ENCODE measurements at places on chromosomes 1 and 21. TPM values are rescaled to one million over a fixed set of nuclear protein-coding genes. Genes with fewer than 3 reads are reported as not detected.

DNA sequence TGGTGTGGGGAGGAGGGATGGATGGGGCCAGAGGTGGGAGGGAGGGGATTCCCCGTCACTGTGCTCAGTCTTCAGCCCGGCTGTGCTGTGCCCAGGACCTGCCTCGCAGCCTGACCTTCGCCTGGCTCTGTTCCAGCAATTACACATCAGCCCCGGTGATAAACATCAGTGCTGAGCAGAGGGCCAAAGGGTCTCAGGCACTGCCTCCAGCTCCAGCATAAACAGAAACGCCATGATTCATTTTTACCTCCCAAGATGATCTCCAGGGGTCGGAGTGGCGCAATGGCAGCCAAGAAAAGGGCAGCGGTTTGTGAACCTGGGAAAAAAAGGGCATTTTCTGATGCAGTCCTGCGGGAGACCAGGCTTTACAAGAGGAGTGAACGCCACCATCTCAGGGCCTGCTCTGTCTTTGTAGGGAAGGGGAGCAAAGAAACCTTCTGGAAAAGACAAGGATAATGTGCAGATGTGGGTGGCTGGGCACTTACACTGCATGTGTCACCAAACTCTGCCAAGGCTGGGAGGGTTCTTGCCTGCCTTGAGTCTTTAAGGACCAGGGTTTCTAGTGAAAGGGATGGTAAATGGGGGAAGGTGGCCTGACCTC lies 28.1 kb downstream of the SHISA4 start:
- DNase-seq: no peak
- no peaks in the 10 kb centered on the region for H3K27me3 ChIP-seq
- no peak overlapping the region for H3K27ac ChIP-seq
- H3K4me1 ChIP-seq: no peaks in the 10 kb centered on the region
- no peaks in the 10 kb centered on the region for H3K36me3 ChIP-seq
- H3K4me3 ChIP-seq: no peak overlapping the region

DNA sequence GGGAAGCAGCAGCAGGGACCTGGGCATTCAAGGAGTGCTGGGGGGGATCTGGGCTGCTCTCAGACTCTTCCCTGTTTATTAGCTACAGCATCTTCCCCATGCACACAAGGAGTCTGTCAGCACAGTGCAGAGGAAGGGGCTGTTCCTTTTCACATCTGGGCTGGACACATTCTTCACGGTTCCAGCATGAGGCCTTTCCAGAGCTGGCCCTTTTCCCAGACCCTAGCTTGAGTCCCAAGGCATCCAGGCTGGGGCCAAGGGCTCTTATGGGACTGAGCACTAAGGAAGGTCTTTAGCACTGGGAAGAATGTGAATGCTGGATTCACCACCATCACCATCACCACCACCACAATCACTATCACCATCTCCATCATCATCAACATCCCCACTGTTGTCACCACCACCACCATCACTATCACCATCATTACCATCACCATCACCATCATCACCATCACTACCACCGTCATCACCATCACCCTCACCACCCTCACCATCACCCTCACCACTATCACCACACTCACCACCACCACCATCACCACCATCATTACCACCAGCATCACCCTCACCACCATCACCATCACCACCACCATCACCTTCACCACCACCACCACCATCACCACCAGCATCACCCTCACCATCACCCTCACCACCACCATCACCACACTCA lies 28.4 kb downstream of the PARK7 start:
- H3K27me3 ChIP-seq: no peaks in the 10 kb centered on the region
- no peaks in the 10 kb centered on the region for H3K36me3 ChIP-seq
- peaks cover 21% of the 10 kb centered on the region for H3K4me1 ChIP-seq
- H3K4me3 ChIP-seq: no peak overlapping the region
- no peak for DNase-seq
- H3K27ac ChIP-seq: no peak overlapping the region

- DNase-seq: no peak
- no peak overlapping the region for H3K27ac ChIP-seq
- H3K27me3 ChIP-seq: no peaks in the 10 kb centered on the region
- peaks cover 7% of the 10 kb centered on the region for H3K4me1 ChIP-seq
- no peak overlapping the region for H3K4me3 ChIP-seq
These were observed 21.9 kb downstream of the FASLG start for GRCh38 chr1:172680733-172681275.

DNA sequence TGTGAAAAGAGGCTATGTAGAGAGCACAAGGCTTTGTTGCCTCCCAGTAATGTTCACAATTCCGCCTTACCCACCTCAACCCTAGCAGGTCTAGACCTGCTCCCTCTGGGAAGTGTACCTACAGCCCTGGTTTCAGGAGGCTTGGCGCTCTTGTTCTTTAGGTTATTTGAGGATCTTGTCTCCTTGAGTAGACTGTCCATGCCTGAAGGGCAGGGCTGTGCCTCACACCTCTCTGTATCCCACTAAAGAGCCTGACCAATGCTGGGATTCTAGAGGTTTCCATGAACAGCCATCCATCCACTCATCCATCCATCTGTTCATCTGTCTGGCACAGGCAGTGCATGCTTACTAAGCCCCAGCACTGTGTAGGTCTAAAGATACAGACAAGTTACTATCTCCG lies 1.0 kb downstream of the RAB7B start:
- H3K4me3 ChIP-seq: no peak overlapping the region
- H3K36me3 ChIP-seq: no peaks in the 10 kb centered on the region
- no peak overlapping the region for H3K27ac ChIP-seq
- H3K27me3 ChIP-seq: no peaks in the 10 kb centered on the region

- no peaks in the 10 kb centered on the region for H3K36me3 ChIP-seq
- no peak overlapping the region for H3K4me3 ChIP-seq
- H3K4me1 ChIP-seq: peaks cover 15% of the 10 kb centered on the region
- no peaks in the 10 kb centered on the region for H3K27me3 ChIP-seq
These were observed 748 bp upstream of the NIPAL3 start for GRCh38 chr1:24414775-24415333.

The VPS72 gene
- total RNA-seq: 86.0 TPM

The MEF2D gene
- 18.6 TPM for total RNA-seq
